ENCODE measurements at places on chromosomes 5 and 9.

GRCh38 chr9:98791608-98792490 is 4.5 kb downstream of the ANKS6 start:
- no peak for DNase-seq

- no peak for DNase-seq
Observed at GRCh38 chr9:35791297-35791921, at the start of gene NPR2. NPR2 (plus strand) TSS chr9:35791591; CDS start chr9:35792409, 818 bp downstream.

- no peak for DNase-seq
Observed at GRCh38 chr9:115400796-115401195, 282.8 kb upstream of the TNC start.

DNA sequence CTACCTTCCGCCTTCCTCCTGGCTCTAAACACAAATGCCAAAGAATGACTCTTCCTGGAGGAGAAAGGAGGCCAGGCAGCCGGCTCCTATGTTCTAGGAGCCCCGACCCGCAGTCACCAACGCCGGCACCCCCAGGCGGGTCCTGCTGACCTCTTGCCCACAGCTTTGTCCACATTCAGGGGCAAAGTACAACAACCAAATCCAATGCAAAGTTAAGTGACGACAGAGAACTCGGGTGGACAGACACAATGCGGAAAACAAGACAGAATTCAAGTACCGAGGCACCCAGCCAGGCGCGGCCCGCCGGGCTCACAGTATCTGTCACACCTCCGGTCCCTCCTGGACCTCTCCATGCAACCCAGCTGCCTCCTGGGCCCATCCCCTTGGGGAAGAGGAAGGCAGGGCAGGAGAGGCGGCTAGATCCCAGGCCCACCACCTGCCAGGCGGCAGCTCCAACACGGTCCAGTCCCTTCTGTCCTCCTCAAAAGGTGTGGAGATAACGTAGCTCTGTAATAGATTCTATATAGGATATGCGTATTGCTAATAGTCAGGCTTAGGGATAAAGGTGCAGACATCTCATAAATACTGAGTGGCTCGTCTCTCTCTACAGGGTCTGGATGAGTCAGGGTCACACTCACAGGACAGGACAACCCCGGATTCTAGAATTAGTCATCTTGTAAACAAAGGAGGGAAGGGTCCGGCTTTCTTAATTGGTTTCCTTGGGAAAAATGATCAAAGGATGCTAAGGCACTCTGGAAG is 46.9 kb upstream of the UBAC1 start:
- DNase-seq: no peak

DNA sequence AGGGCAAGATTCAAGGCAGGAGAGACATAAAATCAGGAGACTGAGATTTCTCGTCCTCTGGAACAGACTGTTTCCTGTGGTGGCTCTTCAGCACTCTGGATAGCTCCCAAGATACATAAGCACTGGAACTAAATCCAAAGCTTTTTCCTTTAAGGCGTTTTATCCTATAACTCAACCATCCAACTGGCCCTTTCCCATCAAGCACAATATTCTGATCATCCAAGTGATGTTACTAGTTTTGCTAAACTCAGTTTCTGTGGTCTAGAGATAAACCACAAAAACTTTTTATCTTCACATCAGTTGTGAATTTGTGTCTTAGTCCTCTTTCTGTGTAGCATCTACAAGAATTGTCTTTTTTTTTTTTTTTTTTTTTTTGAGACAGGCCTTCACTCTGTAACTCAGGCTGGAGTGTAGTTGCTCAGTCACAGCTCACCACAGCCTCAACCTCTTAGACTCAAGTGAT is 299.4 kb downstream of the COX7C start:
- DNase-seq: no peak

GRCh38 chr5:138495351-138495750 is 30.1 kb downstream of the EGR1 start:
- DNase-seq: no peak

- DNase-seq: no peak
Observed at GRCh38 chr9:96014078-96014477, 138.6 kb downstream of the ERCC6L2 start.

DNA sequence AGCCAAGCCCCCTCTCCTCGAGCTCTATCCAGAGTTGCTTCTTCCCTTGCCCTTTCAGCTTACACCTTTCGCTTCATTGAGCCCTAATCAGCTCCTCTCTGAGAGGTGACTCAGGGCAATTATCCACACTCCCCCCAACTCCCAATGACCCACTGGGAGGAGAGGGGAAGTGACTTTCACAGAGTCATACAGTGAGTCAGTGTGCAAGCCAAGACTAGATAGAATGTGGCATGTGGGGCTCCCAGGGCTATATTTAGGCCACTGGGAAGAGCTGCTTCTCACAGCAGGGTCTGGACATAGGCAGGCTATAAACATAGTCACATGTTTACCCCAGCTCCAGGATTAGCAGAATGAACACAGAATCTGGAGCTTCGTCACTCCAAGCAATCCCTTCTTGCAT is 57.4 kb downstream of the NRG2 start:
- DNase-seq: no peak

DNA sequence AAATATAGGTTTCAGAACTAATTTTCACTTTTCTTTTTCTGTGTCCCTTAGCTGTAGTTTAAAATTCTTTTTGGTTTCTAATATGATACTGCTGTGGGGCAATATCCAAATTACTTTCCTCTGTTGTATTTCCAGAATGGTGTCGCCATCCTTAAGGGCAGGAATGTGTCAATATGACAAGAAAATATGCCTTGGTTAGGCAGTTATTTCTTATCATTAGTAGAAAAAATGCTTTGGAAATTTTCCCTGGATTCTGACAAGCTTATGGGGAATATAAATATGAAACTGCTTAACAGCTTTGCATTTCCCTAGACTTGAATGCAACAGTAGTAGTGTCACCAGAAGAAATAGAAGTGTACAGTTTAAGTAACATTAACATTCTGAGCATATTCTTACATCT is 29.4 kb downstream of the ANKRD34B start:
- no peak for DNase-seq

DNA sequence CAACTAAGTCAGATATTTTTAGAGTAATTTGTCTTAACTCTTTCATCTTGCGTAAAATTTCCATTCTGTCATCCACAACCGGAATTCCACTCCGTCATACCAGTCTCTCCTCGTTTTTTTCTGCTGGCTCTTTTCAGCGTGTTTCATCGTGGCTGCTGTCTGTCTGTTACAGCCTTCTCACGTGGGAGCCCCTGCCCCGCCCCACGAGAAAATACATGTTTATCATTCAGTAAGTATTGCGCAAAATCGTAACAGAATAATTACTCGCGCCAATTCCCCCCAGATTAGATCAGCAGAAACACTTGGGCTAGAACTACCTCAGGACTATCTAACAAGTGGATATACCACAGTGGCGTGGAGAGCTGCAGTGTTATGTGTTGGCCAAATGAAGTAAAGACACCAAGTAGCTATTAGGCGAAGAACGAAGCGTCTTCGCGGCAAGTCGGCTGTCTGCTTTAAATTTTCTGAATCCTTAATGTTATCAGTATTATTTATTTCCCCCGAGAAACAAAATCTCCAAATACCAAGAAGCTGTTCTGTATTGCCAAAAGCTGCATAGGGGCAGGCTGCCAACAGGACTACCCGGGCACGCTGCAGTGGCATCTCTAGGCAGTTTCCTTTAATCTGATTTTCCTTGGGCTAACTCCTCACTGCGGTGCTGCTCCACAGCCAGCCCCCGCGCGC is 566 bp upstream of the FOCAD start:
- no peak for DNase-seq

DNA sequence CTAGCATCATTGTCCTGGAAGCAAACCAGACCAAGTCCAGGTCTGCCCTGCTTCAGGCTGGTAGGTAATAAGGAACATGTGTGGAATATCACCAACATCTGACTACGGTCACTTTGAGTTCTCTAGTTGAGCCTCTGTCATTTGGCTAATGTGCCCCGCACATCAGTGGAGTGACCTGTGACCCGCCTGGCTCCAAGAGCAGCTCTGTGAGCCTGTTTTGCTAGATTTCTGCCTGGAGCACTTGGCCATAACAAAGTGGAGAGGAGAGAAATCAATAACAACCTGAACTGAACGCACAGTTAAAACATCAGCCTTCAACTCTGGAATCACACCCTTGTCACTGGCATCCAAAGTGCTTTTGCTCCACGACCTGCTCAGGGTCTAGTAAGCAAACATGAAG is 115.7 kb downstream of the PPP2R2B start:
- DNase-seq: no peak

DNA sequence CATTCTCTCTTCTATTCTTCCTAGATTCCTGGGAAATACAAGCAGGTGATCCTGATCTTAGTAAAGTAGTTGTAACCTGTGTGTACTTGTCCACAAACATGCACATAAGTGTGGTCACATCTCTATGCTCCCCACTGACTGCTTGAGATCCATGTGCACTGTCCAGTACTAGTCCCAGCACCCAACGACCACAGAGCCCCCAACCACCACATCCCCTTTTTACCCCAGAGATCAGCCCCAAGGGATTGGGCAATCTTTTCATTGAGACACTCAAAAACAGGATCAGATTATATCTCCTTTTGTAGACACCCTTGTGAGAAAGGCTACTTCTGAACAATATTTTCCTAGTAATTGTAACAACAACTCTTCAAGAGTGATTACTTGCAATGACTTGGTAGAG is 240.6 kb downstream of the ACTL7B start:
- no peak for DNase-seq

- no peak for DNase-seq
Observed at GRCh38 chr5:81315336-81315735, 13.9 kb downstream of the ZCCHC9 start.

- DNase-seq: no peak
Observed at GRCh38 chr9:137960496-137960895, 82.9 kb downstream of the CACNA1B start.

- DNase-seq: no peak
Observed at GRCh38 chr9:126423916-126424185, 97.2 kb downstream of the MVB12B start.

DNA sequence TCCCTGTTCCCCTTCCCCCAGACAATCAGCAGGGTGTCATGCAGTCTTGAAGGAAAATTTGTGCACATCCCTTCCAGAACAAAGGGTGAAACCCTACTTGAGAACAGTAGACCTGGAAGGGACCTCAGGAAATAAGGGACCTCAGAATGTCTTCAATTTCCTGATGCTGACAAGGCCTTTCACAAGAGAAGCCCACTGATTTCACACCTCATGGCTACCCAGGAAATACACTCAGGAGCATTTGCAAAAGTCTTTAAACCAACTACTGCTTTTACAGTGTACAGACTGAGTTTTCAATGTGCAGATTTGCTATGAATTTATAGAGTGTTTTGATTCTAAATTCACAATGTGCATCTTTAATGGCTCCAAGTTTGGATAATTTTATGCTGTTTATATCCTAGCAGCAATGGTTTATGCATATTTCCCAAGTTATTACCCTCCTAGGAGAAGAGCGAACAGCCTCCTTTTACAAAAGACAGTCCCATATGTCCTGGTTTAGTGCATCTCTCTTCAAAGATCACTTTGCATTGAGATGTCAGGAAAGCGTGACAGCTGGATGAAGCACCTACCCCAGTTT is 74.8 kb downstream of the GALNT10 start:
- no peak for DNase-seq

DNA sequence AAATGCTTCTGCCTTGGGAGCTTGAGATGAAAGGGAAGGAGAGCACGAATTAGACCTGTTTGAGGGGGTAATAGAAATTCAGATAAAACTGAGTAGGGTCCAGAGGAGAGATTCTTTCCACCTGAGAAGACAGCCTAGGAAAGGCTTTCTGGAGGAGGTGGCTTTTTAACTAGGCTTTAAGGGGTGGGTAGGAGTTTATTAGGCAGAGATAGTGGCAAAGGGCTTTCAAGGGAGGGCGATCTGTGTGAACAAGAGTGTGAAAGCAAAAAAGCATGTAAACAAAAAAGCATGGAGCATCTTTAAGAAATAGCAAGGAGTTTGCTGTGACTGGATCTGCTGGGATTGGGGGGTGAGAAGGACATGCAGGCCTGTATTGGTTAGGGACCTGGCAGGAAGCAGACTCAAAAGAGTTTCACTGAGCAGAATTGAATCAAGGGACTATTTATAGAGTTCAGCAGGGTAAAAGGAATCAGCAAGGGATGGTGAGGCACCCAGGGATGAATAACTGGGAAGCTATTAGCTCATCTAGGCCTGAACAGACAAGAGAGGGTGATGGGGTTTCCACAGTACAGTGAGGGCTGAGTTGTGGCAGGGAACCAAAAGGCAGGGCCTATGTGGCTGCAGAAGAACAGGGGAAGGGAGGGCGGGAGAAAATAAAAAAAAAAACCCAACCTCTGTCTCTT is 18.8 kb downstream of the SLC1A1 start:
- no peak for DNase-seq
